ENCODE measurements at places on chromosomes 1 and 21. TPM values are rescaled to one million over a fixed set of nuclear protein-coding genes. Genes with fewer than 3 reads are reported as not detected.

Gene CD34
- 0.15 TPM for total RNA-seq

Gene KCNH1
- not detected for total RNA-seq

Gene JAM2
- 0.21 TPM for total RNA-seq

Gene RIPPLY3
- total RNA-seq, result 1.2 TPM

Gene LAPTM5
- total RNA-seq, result 1.9 TPM

Gene IGSF5
- not detected for total RNA-seq

Gene SPAG17
- total RNA-seq, result 0.36 TPM

Gene SCCPDH
- total RNA-seq, result 40.2 TPM

Gene CREB3L4
- 12.3 TPM for total RNA-seq

Gene GJA8
- total RNA-seq, result not detected

Gene KNCN
- total RNA-seq, result not detected

Gene RALGPS2
- 5.4 TPM for total RNA-seq

Gene MYOG
- not detected for total RNA-seq

Gene AMIGO1
- total RNA-seq, result 0.64 TPM
